Caudate nucleus (tissue), 63 donors: ENCODE measurements at places on chromosomes 6 and 20.
A peak's percentile ranks its signal among the peaks of the same experiment; 100 is the strongest.

DNA sequence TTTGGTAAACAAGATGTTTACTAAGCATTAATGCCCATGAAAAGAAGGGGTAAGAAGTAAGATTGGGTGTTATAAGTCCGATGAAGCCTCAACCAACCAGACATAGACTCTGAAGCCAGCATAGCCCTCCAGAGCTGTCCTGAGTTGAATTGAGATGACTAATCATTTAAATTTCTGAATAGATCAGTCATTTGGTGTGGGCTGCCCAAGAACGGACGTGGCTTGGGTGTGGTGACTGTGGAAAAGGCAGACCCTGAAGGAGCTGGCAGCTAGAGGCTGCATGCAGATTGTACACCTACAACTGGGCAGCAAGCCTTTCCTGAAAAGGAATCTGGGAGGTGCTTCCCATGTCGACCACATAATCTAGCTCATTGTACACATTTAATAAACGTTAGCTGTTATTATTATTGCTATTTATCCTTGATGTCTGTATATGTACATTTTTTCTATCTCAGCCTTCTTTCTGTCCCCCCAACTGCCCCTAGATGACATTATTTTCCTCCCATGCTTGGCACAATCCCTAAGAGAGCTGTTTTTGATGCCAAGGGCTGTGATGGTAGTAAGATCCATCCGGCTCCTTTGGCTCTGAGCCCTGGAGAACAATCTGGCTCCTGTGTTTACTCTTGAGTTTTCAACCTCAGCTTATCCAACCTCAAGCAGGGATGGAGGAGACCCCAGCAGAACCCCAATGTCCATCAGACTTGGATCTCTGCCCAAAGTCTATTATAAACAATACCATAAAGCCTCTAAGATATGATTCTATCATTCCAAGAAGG is 57.6 kb upstream of the JAG1 start:
- DNase-seq: no peak

DNA sequence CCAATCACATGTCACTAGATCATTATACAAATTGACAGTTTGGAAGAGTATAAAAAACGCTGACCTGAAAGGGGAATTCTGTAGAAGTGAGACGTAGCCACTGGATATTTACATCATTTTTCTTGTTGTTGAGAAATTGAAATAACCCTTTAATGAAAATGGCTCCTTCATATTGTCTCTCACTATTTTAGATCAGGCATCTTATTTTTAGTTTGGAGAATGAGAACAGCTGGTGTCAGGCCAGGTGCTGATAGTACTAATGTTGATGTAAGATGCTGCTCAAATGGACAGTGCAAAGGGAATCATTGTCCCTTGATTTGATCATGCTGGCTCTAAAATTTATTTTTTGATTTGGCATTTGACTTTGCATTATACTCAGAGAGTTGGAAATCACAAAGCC is 17.4 kb downstream of the NKAIN2 start:
- DNase-seq: no peak

- DNase-seq: no peak
Observed at GRCh38 chr6:53493635-53494025, 51.3 kb downstream of the GCLC start.

GRCh38 chr20:61057443-61058121 is 194.5 kb upstream of the CDH4 start:
- no peak for DNase-seq

- peak; percentile 17 for DNase-seq
Observed at GRCh38 chr6:111469543-111469942, 13.5 kb downstream of the REV3L start.

DNA sequence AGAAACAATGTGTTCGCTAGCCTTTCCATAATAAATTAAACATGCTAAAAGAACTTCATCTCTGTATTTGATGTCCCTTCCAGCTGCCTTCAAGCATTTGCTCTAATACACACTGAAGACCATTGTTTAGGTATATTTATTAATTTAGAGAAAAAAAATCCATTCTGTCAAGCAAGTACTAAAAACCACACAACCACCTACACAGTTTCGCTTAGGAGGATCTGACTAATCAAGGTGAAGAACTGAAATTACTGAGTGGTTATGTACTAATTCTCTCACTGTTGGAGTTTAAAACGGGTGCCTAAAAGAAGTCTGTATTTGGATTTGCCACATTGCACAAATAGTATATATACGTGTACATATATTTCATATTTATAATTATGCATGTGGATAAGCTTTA is 58.9 kb downstream of the GMDS start:
- no peak for DNase-seq

- no peak for DNase-seq
Observed at GRCh38 chr20:62561182-62561581, 81.1 kb upstream of the SLCO4A1 start.

DNA sequence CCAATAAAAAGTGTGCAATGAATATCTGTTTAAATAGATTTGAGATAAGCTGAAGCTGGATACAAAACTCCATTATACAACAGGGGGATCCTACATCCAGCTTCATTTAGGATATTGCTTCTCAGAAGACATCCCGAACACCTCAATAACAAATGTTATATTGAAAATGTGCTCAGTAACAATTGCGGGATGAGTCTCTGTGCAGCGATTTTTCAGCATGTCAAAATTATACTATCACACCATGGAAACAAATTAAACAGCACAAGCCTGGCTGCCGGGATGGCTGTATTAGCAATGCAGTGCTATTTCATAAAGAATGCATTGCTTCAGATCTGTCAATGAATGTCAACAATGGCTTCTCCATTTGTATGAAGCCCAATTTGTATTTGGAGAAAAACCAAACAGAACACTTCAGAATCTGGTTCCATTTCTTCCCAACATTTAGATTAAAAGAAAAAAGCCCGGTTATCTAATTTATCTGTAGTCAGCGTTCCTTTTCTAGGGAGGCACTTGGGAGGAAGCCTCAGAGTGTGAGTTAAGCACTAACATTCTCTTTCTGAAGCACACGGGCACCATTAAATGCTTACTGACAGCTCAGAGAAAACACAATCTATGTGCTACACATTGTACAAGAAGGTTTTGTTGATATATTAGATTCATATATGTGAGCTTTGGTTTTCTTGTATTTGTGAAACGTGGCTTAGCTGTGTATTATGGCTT is 310.9 kb upstream of the AGPAT4 start:
- no peak for DNase-seq

GRCh38 chr6:88174906-88175305 is 8.8 kb upstream of the CNR1 start:
- DNase-seq: no peak

DNA sequence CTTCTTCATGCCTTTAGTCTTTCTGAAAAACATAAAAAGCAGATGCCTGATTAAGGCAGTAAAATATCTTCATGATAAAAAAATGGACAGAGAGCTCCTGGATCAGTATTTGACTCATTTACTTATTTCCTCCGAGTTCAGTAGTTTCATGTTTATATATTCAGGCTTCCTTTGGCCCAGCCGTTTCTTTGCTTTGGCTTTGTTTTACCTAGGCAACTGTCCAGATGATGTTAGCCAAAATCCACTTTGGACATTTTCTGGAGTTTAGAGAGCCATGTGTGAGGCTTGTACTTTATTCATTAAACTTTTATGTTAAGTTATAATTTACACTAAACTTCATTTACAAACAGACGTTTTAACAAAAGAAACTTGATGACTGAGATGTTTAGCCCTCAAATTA is 307.1 kb upstream of the RSPO3 start:
- DNase-seq: no peak

GRCh38 chr6:56101141-56101553 is 146.2 kb downstream of the COL21A1 start:
- no peak for DNase-seq

GRCh38 chr6:1832358-1832757 is 222.6 kb downstream of the FOXC1 start:
- no peak for DNase-seq

- DNase-seq: no peak
Observed at GRCh38 chr6:86715676-86716075, 221.7 kb upstream of the HTR1E start.

DNA sequence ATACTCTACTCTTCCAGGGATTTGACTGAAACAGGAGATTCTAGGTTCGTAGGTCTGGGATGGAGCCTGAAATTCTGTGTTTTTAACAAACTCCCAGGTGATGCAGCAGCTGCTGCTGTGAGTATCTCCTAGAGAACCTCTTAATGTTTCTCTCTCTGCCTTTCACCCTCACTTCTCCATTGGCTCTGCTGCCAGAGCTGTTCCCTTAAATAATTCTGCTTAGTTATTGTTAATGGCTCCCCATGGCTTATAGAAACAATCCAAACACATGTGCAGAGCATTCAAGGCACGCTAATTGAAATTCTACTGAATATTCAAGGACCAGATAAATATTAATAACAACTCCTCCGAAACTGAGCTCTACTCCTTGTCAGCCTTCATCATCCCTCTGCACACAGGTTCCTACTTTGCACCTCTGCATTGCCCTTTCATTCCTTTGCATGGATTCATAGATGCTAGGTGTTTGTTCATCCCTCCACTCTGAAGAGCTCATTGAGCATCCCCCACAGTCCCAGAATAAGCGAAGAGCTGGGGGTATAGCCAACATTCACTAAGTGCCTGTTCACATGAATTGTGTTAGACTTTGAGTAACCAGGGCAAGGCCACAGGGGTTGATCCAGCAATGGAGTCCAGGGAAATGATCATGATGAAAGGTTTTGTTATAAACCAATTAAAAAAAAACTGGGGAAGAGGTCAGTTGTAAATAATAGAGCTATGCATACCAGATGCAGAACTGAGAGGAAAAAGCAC is 488.4 kb upstream of the JAG1 start:
- no peak for DNase-seq

DNA sequence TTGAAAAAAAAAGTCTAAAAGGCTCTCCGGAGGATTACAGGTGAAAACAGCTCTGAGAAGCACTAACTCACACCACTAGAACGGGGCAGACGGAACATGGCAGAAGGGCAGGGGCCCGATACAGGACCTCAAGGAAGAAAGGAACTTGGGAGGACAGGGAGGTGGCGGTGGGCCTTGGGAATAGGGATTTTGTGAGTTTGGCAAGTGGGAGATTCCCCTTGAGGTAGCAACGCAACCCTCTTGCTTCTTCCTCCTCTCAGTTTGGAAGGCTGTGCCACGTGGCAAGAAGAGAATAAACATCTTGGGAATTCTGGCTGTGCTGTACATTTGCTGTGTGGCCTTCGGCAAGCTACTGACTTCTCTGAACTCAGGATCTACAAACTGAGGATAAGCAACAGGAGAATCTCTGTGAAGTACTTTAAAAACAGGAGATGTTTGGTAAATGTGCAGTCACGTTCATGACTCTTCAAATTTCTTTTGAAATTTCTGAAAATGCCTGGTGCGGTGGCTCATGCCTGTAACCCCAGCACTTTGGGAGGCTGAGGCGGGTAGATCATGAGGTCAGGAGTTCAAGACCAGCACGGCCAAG is 220.8 kb downstream of the BCAS1 start:
- no peak for DNase-seq

- DNase-seq: peak; percentile 25
Observed at GRCh38 chr20:43187476-43188233, 2.1 kb downstream of the PTPRT start.

DNA sequence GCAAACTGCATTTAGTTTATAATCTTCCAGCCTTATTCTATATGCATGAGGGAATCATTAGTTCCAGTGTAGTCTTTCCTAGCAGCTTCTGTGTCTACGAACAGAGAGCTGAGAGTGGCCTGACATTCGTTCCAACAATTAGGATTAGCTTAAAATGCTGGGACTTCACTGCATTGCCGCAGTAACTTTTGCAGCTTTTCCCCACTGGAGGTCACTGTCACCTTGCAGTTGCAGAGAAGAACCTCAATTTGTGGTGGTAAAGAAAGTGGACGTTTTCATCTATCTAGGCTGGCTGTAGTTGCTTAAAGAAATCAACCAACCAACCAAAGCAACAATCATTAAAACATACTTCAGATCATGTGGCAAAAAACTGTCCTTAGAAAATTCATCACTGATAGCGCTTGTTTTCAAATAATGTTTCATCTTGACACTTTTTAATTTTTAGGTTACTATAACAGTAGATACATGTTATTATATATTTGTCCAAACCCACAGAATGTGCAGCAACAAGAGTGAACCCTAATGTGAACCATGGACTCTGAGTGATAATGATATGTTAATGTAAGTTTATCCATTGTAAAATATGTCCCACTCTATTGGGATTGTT is 12.2 kb downstream of the MYLK4 start:
- DNase-seq: peak; percentile 62

- DNase-seq: no peak
Observed at GRCh38 chr6:146498309-146498708, 45.3 kb upstream of the RAB32 start.

DNA sequence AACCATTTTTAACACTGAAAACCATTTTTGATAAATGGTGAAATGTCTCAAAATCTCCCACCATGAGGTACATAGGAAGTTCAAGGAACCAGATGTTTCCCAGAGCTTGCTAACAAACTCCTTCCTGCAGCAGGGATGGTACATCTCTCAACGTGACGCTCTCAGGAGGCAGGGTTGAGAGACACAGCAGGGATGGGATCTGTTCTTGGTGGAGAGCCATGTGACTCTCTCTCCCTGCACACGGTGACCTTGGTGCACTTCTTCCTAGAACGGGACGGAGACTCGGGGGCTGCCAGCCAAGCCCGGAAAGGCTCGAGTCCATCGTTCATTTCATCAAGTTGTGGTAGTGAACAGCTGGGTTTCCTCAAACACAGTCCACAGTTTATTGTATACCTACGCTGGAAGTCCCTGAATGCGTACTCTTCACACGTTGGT is 94.2 kb downstream of the FAM50B start:
- no peak for DNase-seq

DNA sequence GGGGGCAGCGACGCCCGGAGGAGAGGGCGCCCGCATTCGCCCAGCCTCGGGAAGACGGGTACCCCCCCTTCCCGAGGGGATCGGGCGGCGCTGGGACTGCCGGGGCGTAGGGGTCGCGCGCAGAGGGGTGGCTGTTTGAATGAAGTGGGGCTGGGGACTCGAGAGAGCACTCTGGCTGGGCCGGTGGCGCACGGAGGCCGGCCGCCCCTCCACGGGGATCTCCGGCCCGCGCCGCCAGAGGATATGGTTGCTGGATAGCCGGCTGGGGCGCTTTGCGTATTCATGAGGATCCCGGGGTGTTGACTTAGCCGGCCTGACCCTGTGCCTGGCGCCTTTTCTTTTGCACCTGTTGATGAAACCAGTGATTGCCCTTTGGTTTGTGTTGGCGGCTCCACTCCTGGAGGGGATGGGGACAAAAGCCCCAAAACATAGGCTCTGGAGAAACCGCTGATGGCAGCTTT is 469 bp downstream of the SYNJ2 start:
- no peak for DNase-seq

DNA sequence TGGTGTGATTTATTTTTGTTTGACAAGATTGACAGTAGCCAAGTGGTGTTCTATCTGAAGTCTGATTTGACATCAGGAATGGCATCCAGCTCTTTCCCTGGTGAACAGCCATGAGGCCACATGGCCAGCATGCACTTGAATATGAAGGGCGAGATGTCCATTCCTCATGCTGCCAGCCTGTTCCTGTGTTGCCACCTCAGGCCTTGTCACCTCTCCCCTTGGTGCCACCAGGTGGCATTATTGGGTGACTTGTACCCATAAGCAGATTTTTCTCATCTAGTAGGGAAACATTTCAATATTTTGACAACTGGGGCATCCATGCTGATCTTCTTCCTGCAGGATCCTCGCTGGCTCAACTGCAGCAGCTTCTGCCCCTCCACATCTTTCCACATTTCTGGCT is 199.1 kb downstream of the ERMARD start:
- no peak for DNase-seq
